ENCODE measurements at places on chromosomes 4 and X.

DNA sequence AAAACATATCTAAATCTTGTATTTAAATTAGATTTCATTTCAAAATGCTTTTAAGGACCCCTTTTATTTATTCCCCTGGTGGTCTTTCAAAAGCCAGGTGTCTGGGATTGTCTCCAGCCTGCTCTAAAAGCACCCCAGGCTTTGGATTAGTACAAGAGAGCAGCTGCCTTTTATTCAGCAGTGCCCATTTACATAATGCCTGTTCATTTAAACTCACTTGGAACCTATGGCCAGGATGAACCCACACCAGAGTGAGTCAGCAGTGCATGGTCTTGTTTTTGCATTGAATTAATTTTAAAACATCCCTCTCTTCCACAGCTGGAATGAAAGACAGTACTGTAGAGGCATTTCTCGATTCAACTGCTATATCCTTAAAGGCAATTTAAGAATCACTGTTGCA lies 64.1 kb upstream of the TENM3 start:
- DNase-seq: no peak

- no peak for DNase-seq
Observed at GRCh38 chr4:186829740-186830449, 106.2 kb upstream of the FAT1 start.

DNA sequence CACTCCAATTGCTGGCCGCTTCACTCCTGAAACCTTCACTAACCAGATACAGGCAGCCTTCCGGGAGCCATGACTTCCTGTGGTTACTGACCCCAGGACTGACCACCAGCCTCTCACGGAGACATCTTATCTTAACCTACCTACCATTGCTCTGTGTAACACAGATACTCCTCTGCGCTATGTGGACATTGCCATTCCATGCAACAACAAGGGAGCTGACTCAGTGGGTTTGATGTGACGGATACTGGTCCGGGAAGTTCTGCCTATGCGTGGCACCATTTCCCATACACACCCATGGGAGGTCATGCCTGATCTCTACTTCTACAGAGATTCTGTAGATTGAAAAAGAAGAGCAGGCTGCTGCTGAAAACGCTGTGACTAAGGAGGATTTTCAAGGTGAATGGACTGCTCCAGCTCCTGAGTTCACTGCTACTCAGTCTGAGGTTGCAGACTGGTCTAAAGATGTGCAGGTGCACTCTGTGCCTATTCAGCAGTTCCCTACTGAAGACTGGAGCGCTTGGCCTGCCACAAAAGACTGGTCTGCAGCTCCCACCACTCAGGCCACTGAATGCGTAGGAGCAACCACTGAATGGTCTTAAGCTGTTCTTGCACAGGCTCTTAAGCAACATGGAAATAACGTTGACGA lies 35.8 kb upstream of the PRDM8 start:
- DNase-seq: no peak

DNA sequence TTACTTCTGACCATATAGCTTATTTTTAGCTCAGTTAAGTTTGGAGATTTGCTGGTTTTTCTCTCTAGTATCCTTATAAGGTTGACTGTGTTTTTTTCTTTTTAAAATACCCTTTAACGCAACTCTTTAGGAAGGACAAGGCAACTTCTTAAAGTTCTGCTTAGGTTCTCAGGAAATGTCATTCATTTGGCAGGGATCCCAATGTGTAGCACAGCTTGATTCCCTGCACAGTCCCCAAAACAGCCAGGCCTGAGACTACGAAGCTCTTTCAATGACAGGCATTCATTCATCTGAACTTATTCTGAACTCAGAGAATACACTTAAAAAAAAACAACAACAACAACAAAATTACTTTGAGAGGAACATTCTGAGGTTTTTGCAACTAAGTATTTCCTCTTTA lies 1765.8 kb downstream of the PCDH7 start:
- DNase-seq: no peak

DNA sequence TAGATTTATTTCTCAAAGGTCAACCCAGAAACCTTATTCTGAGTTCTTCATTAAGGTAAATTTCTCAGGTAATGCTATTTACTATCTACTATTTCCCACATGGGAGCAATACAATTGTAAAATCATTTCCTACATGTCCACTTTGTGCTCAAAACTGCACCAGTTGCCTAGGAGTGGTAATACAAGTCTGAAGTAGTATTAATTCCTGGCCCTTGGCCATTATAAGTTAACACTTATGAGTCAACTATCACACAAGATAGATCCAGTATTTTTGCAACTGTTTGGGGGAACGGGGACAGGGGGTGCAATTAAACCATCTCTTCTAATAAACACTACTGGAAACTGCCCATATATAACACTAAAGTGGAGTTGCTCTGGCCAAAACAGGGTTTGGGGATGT lies 48.9 kb downstream of the ACSL4 start:
- DNase-seq: no peak

DNA sequence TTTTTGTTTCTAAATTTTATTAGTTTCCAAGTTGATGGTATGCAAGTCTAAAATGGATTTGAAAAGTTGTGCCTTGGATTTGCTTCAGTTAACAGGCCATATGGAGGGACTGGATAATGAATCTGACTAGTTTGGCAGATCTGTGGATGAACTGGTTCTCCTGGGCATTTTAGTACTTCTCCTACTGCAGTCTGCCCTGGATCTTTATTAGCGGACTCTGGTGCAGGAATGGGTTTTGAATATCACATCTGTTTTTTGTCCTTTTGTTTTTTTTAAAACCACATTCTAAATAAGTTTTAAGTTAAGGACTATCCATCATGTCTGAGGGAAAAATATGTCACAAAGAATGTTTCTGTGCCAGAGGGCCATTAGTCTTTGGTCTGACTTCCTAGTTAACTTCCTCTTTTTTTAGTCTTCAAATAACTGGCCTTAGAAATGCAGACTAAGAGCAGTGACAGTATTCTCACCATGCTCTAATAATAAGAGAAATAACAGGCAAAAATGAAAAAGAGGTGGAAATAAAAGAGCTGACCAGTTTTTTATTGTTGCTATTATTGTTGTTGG lies 13.9 kb upstream of the DCK start:
- no peak for DNase-seq

DNA sequence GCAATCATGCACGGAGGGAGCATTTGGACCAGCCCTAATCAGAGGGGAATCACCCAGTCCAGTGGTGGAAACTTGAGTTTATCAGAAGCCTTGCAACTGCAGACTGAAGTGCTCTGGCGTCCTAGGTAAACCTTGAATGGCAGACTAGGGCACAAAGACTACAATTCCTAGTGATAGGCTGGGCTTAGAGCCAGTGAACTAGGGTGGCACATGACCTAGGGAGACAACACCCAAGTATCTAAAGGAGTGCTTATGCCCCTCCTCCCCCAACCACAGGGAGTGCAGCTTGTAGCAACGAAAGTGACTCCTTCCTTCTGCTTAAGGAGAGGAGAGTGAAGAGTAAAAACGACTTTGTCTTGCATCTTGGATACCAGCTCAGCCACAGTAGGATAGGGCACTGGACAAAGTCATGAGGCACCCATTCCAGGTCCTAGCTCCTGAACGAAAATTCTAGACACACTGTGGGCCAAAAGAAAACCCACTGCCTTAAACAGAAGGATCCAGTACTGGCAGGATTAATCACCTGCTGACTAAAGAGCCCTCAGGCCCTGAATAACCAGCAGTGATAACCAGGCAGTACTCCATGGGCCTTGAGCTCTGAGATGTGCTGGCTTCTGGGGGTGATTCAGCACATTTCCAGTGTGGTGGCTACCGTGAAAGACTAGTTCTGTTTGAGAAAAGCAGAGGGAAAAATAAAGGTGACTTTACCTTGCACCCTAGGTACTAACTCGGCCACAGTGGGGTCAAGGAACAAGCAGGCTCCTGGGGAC lies 58.7 kb upstream of the STARD8 start:
- DNase-seq: no peak

DNA sequence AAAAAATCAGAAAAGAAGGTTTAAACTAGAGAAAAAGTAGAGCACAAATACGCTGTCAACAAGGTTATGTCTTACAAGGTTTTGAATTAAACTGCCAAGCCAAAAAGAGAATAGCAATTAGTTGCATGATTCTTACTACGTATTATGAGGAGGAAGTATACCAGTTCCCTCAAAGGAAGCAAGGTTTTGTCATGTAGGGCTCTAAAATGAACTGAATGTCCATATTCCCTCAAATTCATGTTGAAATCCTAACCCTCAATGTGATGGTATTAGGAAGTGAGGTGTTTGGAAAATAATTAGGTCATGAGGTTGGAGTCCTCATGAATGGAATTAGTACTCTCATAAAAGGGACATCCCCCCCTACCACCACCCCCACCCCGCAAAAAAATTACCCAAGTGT lies 201.0 kb downstream of the FBXW7 start:
- DNase-seq: no peak
